ENCODE measurements at places on chromosomes 5 and 9.
A peak's percentile ranks its signal among the peaks of the same experiment; 100 is the strongest.

DNA sequence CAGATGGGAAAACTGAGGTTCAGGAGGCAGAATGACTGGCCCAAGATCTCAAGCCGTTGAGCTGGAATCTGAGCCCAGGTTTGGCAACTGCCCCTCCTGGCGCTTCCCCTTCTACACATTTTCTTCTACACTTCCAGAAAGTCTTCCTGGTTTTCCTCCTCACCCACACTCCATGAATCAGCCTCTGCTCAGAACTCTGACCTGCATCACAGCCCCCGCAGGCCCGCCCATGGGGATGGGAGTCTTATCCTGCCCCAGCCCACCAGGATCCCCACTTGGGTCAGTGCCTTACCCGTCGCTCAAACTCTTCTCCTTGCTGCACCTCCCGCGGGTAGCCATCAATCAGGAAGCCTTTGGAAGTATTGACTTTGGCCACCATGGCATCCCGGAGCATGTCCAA, 5.9 kb downstream of the AK1 start:
- DNase-seq = no peak

GRCh38 chr9:127634698-127635097, 22.6 kb downstream of the STXBP1 start:
- no peak for DNase-seq

- DNase-seq = no peak
Measured at GRCh38 chr5:137621861-137622823, 113.7 kb downstream of the KLHL3 start.

GRCh38 chr9:116099821-116100220, 53.8 kb upstream of the PAPPA start:
- no peak for DNase-seq

DNA sequence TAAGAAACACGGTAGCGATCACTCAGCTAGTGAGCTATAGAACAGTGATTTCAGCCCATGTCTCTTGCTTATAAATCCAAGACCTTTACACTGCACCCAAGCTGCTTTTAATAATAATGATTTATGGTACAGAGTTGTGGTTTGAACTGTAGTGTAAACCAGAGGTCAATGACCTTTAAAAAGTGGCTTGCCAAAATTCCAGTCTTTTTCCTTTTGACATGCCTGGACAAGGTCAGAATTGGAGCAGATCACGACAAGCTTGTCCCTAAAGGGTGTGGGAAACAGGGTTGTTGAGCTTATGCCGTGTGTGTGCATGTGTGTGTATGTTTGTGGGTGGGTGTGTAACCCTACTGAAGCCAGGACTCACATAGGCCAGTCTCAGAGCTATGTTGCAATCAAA, 225.3 kb upstream of the CLINT1 start:
- no peak for DNase-seq

GRCh38 chr5:142306077-142306502, 18.7 kb downstream of the SPRY4 start:
- no peak for DNase-seq

DNA sequence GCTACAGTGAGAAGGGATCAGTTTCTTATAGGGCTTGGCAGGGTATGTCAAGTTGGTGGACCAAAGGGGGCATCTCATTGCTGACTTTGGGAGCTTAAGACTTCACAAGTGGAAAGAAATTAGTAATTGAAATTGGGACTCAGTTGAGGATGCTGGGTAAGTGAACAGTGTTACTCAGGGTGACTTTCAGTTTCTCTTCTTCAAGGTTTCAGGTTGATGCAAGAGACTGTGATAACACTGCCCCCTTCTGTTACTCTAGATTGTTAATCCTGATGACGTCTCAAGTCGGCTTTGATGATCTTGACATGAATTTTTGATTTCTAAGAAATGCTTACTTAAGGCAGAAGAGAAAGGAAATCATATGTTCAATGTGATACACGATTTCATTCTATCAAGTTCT, 21.3 kb downstream of the KCTD16 start:
- peak; percentile 41 for DNase-seq

DNA sequence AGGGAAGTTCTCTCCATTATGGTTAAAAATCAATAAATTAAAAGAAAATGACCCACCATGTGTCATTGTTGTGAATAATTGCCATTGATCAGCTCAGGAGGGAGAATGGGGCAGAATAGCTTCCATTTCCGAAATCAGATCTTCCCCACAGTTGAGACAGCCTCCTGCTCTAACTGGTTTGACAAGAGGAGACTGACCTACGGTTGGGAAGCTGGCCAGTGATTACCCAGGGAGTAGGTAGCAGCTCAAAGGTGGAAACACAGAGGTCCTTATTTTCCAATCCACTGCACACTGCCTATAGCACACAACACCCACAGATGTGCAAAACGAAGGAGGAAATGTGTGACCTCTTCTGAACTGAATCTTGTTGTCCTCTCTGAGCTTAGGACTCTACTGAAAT, 69.0 kb upstream of the DAPK1 start:
- DNase-seq = no peak

- no peak for DNase-seq
Measured at GRCh38 chr5:106966686-106967315, 703.9 kb downstream of the EFNA5 start.
